ENCODE measurements at places on chromosomes 7 and 10. TPM values are rescaled to one million over a fixed set of nuclear protein-coding genes. Genes with fewer than 3 reads are reported as not detected.

GRCh38 chr10:125778556-125778955 lies 2.9 kb upstream of the MMP21 start:
- H3K4me3 ChIP-seq, result no peak overlapping the region
- no peak for DNase-seq
- H3K27me3 ChIP-seq, result no peaks in the 10 kb centered on the region

DNA sequence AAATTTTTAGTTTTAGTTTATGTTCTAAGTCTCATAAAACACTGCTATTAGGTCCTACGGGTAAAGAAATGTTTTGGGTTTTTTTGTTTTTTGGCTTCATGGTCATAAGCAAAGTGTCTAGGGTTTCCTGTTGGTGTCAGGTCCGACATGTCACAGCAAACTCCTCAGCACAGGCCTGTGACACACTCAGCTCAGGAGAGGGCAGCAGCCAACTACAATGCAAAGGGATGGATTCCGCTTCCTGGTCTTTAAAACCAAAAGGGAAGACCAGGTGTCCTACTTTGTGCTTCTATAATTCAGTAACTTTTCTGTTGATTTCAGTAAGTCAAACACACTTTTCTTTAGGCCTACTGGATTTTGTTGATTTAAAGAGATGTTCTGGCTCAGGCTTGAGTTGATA lies 83.8 kb upstream of the MACROH2A2 start:
- H3K4me3 ChIP-seq, result no peak overlapping the region
- no peak overlapping the region for H3K27ac ChIP-seq
- H3K36me3 ChIP-seq, result no peaks in the 10 kb centered on the region
- no peak for DNase-seq
- no peaks in the 10 kb centered on the region for H3K4me1 ChIP-seq
- H3K27me3 ChIP-seq, result no peaks in the 10 kb centered on the region

DNA sequence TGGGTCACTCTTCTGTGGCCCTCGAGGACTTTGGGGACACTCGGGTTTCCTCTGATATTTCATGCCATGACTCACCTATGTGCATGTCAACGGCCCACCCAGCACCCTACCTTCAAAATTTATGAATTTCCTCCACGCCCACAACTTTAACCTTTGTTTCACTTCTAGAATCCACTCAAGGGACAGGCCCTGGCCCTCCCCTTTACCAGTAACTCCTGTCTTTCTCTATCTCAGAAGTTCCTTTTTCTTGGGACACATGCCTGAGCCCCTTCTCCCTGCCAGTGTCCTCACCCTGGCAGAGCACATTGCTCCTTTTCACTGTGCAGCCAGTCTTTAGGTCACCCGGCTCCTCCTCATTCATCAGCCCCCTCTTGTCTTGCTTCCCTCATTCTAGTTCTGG lies 282.5 kb upstream of the KLF6 start:
- H3K27me3 ChIP-seq, result no peaks in the 10 kb centered on the region
- H3K4me1 ChIP-seq, result peaks cover 35% of the 10 kb centered on the region
- DNase-seq, result no peak
- H3K36me3 ChIP-seq, result no peaks in the 10 kb centered on the region

- no peaks in the 10 kb centered on the region for H3K4me1 ChIP-seq
- no peak overlapping the region for H3K4me3 ChIP-seq
- H3K27me3 ChIP-seq, result no peaks in the 10 kb centered on the region
- DNase-seq, result no peak
- no peak overlapping the region for H3K27ac ChIP-seq
- no peaks in the 10 kb centered on the region for H3K36me3 ChIP-seq
These were observed 7.1 kb downstream of the FGFR2 start for GRCh38 chr10:121591186-121591585.

DNA sequence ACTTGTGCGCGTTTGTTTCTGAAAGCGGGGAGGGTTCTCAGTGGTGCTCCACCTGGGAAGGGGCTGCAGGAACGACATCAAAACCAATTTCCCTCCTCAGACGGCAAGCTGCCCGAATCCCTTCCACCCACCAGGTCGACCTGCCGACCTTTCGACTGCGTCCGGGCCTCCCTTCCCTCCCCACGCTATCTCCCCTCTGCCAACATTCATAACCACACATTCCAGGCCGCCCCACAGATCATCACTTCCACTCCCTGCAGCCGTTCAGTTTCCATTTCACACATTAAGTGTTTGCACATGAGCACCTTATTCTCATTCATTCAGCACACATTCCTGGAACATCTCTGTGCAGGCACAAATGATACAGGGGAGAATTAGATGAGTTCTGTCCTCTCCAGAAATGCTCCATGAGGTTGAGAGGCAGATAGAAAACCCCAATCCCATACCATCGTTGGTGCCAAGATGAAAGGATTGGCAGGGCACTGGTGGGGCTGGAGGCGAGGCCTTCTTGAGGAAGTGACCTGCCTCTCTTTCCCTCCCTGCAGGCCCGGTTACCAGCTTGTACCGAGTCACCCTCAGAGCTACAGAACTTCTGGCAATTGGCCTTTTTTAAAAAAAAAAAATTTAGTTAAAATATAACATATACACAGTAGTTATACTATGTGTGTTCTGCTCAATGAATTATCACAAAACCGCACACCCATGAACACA lies 70.0 kb downstream of the MINDY4 start:
- no peaks in the 10 kb centered on the region for H3K4me1 ChIP-seq
- no peak overlapping the region for H3K4me3 ChIP-seq
- no peaks in the 10 kb centered on the region for H3K27me3 ChIP-seq
- no peaks in the 10 kb centered on the region for H3K36me3 ChIP-seq
- no peak for DNase-seq

DNA sequence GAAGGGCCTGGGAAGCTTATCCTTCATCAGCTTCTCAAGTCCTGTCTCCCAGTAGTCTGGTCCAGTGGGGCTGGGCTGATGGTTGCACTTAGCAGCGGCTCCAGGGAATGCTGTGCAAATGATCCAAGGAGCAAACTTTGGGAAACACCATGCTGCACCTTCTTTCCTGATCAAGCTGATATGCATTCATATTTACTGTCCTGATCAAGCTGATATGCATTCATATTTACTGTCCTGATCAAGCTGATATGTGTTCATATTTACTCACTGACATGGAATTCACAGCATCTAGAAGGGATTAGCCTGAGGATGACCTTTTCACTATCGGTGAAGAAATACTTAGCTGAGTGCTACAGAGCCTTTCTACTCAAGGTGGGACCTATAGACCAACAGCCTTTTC lies 330.7 kb downstream of the BMPER start:
- no peak overlapping the region for H3K27ac ChIP-seq
- no peaks in the 10 kb centered on the region for H3K4me1 ChIP-seq
- no peaks in the 10 kb centered on the region for H3K27me3 ChIP-seq

The MYL10 gene
- total RNA-seq, result not detected

The AKR1D1 gene
- not detected for total RNA-seq

The ACSM6 gene
- total RNA-seq, result not detected

The KIF20B gene
- total RNA-seq, result 1.1 TPM

The NXPH1 gene
- not detected for total RNA-seq

The ADCYAP1R1 gene
- total RNA-seq, result 0.86 TPM
